ENCODE measurements at places on chromosomes 11 and 22. TPM values are rescaled to one million over a fixed set of nuclear protein-coding genes. Genes with fewer than 3 reads are reported as not detected.

DNA sequence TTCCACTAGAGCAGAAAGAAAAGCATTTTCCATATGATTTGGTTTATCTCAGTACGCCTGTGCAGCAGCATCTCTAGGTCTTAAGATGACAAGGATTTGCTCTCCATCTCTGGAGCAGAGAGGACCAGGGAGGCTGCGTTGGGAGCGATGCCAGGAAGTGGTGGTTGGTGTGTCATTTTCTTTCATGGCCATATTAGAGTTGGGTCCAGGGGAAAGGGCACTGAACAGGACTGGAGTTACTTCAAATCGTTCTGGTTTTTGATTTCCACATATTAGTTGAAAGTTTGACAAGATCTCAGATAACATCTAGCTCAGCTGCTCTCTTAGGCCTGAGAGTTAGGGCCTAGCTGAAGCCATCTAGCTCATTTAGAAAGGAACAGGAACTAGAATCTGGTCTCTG is 157.7 kb downstream of the ADAMTS15 start:
- H3K4me3 ChIP-seq, result no peak overlapping the region
- H3K4me1 ChIP-seq, result peaks cover 13% of the 10 kb centered on the region
- H3K36me3 ChIP-seq, result no peaks in the 10 kb centered on the region
- no peak for DNase-seq
- H3K27me3 ChIP-seq, result no peaks in the 10 kb centered on the region

DNA sequence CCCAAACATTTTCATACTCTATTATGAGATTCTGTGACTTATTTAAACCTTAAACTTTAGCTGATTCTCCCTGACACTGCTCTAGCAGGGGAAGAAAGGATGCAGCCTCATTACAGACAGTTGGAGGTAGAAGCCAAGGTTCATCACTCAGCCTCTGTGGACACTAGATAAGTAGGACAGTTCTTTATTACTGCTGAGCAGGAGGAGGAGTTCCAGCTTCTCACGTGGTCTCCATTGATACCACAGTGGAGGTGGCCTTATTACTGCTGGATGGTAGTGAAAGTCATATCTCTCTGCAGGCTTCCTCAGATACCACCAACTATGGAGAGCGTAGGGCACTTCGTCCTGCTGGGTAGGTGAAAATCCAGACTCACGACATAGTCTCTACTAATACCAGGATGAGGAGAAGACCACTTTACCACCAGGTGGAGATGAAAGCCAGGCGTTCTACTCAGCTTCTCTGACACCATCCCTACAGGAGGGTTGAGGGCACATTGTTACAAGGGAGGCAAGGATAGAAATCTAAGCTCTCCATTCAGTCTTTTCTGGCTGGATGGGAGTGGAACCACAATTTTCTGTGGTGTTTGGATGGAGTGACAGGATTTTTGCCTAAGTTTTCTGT is 13.1 kb upstream of the ANGPTL5 start:
- H3K4me3 ChIP-seq, result no peak overlapping the region
- H3K36me3 ChIP-seq, result no peaks in the 10 kb centered on the region
- H3K27ac ChIP-seq, result no peak overlapping the region

DNA sequence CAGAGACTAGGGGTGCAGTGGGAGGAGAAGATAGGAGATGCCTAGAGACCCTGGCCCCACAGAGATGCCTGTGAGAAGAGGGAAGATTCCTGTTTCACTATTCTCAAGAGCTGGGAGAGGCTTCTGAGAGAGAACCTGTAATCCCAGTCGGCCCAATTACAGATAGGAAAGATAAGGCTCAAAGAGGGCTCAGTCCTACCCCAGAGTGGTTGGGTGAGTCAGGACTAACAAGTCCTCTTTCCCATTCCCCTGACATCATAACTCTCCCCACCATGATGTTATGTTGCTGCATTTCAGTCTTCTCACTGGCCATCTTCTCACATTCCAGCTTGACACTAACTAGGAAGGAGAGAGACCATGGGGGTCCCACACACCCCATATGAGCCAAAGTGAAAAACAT is 17.9 kb downstream of the ARHGEF12 start:
- peaks cover 26% of the 10 kb centered on the region for H3K4me1 ChIP-seq
- peaks cover 4% of the 10 kb centered on the region for H3K36me3 ChIP-seq
- DNase-seq, result no peak
- no peaks in the 10 kb centered on the region for H3K27me3 ChIP-seq
- no peak overlapping the region for H3K27ac ChIP-seq

DNA sequence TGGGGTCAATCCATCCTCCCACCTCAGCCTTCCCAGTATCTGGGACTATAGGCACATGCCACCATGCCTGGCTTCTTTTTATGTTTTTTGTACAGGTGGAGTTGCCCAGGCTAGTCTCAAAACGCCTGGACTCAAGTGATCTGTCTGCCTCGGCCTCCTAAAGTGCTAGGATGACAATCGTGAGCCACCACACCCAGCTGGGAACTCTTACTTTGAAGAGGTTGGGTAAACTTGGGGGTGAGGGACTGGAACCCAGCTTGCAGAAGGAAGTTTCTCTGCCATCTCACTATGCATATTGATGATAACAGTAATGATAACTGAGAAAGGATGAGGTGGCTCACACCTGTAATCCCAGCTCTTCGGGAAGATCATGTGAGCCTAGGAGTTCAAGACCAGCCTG is 35.9 kb downstream of the ACO2 start:
- no peak for DNase-seq
- H3K27me3 ChIP-seq, result no peaks in the 10 kb centered on the region
- no peak overlapping the region for H3K4me3 ChIP-seq
- no peaks in the 10 kb centered on the region for H3K4me1 ChIP-seq

- no peaks in the 10 kb centered on the region for H3K27me3 ChIP-seq
- no peak for DNase-seq
- no peaks in the 10 kb centered on the region for H3K36me3 ChIP-seq
- H3K27ac ChIP-seq, result no peak overlapping the region
- H3K4me1 ChIP-seq, result peaks cover 62% of the 10 kb centered on the region
- H3K4me3 ChIP-seq, result no peak overlapping the region
Measured at GRCh38 chr11:122038543-122038942, 77.5 kb downstream of the BLID start.

GRCh38 chr11:1837171-1838076 is 1.4 kb upstream of the TNNI2 start:
- no peaks in the 10 kb centered on the region for H3K4me1 ChIP-seq
- DNase-seq, result peak; percentile 88
- H3K27me3 ChIP-seq, result peaks cover 5% of the 10 kb centered on the region
- H3K27ac ChIP-seq, result no peak overlapping the region
- H3K36me3 ChIP-seq, result no peaks in the 10 kb centered on the region
- H3K4me3 ChIP-seq, result no peak overlapping the region

DNA sequence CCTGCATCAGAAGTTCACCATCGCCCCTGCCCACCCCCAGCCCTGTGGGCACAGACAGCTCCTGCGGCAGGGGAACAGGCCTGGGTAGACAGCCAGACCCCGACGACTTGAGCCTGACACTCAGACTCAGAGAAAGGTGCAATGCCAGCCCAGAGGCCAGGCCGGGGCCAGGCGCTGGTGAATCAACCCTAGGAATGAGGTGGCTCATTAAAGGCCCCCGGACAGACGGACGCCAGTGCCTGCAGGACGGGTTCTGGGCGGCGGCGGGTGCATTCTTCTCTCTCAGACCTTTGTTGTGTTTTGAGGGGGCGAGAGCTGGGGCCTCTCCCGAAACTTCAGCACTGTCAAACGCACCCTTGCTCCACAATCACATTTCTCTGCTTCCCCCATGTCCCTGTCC is 5.6 kb downstream of the OVOL1 start:
- peaks cover 5% of the 10 kb centered on the region for H3K36me3 ChIP-seq
- peaks cover 13% of the 10 kb centered on the region for H3K27me3 ChIP-seq
- no peak overlapping the region for H3K4me3 ChIP-seq
- H3K27ac ChIP-seq, result peak overlapping the region; percentile 83

GRCh38 chr11:119337581-119338317 is 2.9 kb downstream of the C1QTNF5 start:
- H3K4me3 ChIP-seq, result peak overlapping the region; percentile 100
- DNase-seq, result peak; percentile 71
- H3K4me1 ChIP-seq, result peaks cover 57% of the 10 kb centered on the region
- H3K36me3 ChIP-seq, result peaks cover 7% of the 10 kb centered on the region

DNA sequence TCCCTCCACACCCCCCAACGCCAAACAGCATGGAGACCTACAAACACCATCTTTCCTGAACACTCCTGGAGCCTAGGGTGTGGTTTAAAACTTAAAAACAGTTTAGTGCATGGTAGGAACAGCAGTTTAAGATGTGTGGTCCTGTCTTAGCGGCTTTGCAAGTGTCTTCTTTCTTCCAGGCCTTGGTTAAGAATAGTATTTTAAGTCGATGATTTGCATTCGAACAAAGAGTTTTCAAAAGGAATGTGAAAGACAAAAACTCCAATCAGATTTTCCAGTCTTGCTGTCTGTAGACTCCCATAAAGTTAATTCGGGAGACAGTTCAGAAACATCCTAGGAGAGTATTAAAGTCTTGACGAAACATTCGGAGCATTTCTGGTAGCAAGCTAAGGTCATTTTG is 3.7 kb downstream of the FGF4 start:
- H3K4me3 ChIP-seq, result peak overlapping the region; percentile 30
- no peak for DNase-seq
- peaks cover 38% of the 10 kb centered on the region for H3K4me1 ChIP-seq
- H3K27ac ChIP-seq, result peak overlapping the region; percentile 64
- H3K36me3 ChIP-seq, result peaks cover 4% of the 10 kb centered on the region
- H3K27me3 ChIP-seq, result peaks cover 33% of the 10 kb centered on the region

The MUC6 gene
- total RNA-seq, result 0.07 TPM

The MOGAT2 gene
- 0.11 TPM for total RNA-seq

The TBX10 gene
- 0.21 TPM for total RNA-seq

The CCDC85B gene
- 55.3 TPM for total RNA-seq

The MPPED2 gene
- total RNA-seq, result 2.4 TPM

Measured in WTC11 (cell line).